Stimulated activated CD8-positive, alpha-beta memory T cell treated with anti-CD3 and anti-CD28 coated beads, Interleukin-12 subunit alpha, Interleukin-12 subunit beta, amount 100 ng/mL, for 4 hours (primary cell): ENCODE measurements at places on chromosomes 3 and 15.

DNA sequence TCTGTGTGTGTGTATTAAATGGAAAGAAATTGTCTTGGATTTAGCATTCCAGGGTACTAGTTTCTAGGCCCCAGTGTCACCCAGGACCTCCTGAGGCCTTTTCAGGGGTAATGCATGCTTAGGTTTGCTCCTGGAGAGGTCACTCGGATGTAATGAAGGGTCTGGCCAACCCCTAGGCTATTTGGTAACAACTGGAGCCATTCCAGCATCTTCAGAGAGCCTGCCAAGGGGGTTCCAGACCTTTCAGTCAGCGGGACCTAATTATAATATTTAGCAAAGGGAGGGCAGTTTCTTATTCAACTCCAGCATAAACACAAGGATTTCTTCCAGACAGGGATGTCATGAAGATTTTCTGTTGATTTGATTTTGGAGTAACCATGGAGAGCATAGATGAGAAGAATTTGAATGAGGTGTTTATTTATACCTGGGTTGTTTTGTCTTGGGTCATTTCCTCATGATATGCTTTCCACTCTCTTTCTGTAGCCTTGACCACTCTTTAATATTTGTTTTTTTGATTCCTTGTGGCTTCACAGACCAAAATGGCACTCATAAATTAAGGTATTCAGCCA is 17.4 kb downstream of the KAT2B start:
- no peak for DNase-seq

- DNase-seq, result no peak
These were observed 109.0 kb downstream of the CDIN1 start for GRCh38 chr15:36688310-36689011.

DNA sequence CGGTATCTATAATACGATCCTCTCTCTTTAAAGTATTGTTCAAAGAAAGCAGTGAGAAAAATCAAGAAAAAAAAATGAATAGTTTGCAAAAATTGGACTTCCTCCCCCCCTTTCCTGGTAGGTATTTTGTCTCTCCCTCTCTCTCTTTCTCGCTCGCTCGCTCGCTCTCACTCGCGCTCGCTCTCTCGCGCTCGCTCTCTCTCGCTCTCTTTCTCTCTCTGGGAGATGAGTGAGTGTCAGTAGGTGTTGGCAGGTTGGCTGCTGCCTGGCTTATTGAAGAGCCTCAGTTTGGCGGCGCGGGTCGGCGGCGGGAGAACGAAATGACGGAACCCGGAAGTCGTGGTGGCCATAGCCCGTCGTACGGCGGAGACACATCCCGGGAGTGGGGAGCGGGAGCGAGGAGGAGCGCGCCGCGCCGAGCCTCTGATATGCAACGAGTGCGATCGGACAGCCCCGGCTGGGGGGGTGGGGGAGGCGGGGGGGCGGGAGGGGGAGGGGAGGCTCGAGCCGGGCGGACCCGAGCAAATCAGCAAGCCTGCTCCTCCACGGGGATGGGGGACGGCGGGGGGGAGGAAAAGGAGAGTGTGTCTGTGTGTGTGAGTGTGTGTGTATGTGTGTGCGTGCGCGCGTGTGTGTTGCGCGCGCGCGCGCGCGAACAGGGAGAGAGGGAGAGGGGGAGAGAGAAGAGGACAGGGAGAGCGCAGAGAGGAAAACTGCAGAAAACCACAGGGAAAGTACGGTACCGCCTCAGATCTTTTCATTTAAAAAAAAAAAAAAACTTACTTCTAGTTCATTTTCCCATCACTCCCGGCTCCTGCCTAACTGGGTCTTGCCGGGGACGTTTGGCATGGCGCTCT is at the start of gene MEIS2:
Gene MEIS2, minus strand, starts transcription at position 441 of the 857 bp plus-strand sequence. CDS start 1,083 bp downstream, outside the sequence.
- DNase-seq, result no peak

- no peak for DNase-seq
These were observed 795.4 kb upstream of the SEMA6D start for GRCh38 chr15:46921891-46922290.

DNA sequence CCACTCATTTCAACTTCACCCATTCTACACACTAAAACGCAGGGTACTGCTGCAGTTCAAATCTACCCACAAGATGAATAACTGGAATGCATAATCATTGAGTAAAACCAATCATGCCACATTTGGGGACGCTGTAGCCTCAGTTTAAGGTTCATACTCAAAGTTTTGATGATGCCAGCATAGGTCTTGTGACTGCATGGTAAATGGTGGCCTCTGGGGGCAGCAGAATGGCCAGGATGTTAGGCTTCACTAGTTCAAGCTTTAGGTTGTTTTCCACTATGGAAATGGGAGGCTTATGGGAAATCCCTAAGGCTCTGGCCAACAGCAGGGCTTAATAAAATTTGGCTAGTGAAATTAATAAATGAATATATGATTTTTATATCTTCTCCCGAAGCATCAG is 104.3 kb upstream of the TSC22D2 start:
- DNase-seq, result no peak
